Motor neuron (in vitro differentiated cells): ENCODE measurements at places on chromosomes 7 and 10.

DNA sequence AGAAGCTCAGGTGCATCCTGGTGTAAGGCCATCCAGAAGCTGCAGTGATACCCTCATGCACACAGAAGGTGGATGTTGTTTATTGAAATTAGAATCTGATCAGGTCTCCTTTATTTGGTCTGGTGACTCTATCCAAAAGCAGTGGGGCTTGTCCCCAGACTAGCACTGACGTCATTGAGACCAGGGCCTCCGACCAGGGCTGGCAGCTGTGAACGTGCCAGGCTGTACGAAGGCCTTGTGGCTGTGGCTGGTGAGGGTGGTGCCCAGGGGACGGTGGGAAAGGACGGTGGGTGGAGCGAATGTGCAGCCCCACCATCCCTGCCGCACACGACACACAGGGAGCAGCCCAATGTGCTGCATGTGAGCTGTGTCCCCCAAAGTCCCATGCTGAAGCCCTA is 160.0 kb downstream of the ADARB2 start:
- ATAC-seq: no peak

DNA sequence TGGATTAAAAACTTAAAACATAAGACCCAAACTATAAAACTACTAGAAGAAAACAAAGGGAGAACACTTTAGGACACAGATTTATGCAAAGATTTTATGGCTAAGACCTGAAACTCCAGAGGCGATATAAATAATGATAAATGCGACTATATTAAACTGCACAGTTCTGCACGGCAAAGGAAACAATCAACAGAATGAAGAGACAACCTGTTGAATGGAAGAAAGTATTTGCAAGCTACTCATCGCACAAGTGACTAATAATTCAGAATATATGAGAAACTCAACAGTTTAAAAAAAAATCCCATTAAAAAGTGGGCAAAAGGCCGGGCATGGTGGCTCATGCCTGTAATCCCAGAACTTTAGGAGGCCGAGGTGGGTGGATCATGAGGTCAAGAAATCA is 73.6 kb downstream of the JMJD1C start:
- no peak for ATAC-seq

GRCh38 chr7:134108802-134109201 is 18.3 kb upstream of the LRGUK start:
- no peak for ATAC-seq

DNA sequence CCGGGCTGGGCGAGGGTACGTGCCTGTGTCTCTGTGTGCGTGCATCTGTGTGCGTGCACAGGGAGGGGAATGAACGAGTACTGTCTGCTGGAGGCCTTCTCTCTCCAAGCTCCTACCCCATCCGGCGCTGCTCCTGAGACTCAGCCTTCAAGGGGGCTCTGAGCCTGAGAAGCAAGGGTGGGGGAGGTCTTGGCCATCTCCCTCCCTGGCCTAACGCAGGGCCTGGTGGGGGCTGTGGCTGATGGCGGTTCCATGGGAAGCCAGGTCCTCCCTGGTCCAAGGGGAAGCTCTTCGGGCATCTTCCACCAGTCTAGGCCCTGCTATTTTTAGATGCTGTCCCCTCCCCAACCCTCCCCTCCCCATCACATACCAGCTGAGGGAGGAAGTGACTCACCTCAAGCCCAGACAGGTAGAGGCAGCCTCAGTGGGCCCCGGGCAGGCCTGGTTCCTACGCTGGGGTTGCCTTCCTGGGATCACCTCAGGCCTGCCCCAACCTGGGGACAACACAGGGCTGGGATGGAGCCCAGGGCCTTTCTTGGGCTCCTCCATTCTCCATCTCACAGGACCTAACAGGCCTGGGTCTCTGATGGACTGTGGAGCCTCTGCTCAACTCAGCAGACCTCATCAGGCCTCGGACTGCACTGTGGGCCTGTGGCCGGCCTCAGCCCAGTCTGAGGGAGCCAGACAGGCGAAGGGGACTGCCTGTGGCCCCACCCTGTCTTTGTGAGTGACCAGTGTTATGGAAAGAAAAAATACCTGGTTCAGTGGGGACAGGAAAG is 32.2 kb downstream of the DNAJB12 start:
- ATAC-seq: no peak

DNA sequence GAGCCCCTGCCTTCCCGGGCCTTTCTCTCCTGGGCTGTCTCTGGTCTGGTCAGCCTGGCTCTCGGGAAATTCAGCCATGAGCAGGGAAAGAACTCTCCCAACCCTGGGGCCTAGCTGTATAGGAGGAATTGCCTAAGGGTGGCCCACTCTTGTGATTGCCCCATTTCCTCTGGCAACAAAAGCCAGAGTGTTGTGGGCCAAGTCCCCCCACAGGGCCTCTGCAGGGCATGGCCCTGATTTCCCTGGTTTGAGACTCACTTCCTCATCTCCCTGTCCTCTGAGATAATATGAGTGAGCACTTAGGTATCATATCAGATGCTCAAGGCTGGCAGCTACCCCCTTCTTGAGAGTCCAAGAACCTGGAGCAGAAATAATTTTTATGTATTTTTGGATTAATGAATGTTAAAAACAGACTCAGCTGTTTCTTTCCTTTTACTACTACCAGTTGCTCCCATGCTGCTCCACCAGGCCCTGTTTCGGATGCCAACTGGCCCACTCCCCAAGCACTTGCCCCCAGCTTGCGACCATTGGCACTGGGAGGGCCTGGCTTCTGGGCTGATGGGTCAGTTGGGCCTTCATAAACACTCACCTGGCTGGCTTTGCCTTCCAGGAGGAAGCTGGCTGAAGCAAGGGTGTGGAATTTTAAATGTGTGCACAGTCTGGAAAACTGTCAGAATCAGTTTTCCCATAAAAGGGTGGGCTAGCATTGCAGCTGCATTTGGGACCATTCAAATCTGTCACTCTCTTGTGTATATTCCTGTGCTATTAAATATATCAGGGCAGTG is 11.4 kb downstream of the IRF5 start:
- no peak for ATAC-seq
